Activated CD4-positive, alpha-beta T cell treated with anti-CD3 and anti-CD28 coated beads, Interleukin-2, amount 50 U/mL, for 48 hours (primary cell): ENCODE measurements at places on chromosomes 2 and 18.

- DNase-seq, result no peak
These were observed 40.4 kb downstream of the CYRIA start for GRCh38 chr2:16625201-16625729.

DNA sequence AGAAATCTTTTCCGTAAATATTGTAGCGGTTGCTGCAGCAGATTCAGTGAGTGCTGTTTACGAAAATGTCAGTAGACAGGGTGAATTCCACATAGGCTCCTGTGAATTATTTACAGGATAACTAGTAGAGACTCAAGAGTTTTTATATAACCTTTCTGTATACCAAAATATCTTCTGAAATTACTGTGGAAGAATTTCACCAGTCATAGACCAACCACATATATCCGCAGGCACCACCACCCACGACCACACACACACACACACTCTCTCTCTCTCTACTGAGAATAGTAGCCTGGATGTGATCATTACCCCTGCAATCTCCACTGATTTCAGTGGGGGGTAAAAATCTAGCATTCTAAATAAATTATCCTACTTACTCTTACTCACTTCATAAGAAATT lies 341.8 kb downstream of the RBM43 start:
- DNase-seq, result no peak

- DNase-seq, result no peak
These were observed 79.7 kb upstream of the ACAA2 start for GRCh38 chr18:49893036-49893435.

GRCh38 chr2:212832211-212833195 lies 293.9 kb upstream of the ERBB4 start:
- no peak for DNase-seq

GRCh38 chr2:150735894-150736498 lies 248.5 kb upstream of the RND3 start:
- DNase-seq, result no peak

- no peak for DNase-seq
These were observed 66.1 kb downstream of the NAB1 start for GRCh38 chr2:190714958-190715357.

DNA sequence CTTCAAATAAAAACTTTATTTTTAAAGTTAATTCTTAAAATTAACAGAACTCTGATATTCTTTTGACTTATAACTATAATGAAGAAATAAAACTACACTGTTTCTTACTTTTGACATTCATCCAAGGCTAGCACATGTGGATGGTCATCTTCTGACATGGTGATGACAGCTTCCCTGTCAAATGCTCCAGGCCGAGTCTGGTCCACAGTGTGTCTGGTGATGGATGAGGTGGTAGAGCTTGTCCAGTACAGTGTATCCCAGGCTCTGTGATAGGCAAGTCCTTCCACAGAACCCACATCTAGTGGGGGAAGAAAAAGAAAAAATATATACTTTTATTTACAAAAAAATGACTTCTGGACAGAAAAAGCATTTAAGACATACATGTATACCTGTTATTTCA lies 1529.5 kb downstream of the LRP1B start:
- no peak for DNase-seq

DNA sequence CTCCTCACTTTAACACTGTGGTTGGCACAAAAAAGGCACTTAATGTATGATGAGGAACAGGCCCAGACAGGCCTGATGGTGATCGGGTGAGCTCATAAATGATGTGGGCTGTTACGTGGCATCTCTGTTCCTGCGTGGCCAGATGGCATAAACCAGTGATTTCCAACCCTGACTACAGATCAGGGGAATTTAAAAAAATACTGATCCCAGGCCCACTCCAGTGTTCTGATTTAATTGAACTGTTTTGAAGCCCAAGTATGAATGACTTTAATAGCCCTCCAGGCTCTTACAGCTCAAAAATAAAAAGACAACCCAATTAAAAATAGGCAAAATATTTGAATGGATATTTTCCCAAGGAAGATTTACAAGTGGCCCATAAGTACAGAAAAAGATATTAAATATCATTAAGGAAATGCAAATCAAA lies 48.2 kb downstream of the LIPG start:
- no peak for DNase-seq

DNA sequence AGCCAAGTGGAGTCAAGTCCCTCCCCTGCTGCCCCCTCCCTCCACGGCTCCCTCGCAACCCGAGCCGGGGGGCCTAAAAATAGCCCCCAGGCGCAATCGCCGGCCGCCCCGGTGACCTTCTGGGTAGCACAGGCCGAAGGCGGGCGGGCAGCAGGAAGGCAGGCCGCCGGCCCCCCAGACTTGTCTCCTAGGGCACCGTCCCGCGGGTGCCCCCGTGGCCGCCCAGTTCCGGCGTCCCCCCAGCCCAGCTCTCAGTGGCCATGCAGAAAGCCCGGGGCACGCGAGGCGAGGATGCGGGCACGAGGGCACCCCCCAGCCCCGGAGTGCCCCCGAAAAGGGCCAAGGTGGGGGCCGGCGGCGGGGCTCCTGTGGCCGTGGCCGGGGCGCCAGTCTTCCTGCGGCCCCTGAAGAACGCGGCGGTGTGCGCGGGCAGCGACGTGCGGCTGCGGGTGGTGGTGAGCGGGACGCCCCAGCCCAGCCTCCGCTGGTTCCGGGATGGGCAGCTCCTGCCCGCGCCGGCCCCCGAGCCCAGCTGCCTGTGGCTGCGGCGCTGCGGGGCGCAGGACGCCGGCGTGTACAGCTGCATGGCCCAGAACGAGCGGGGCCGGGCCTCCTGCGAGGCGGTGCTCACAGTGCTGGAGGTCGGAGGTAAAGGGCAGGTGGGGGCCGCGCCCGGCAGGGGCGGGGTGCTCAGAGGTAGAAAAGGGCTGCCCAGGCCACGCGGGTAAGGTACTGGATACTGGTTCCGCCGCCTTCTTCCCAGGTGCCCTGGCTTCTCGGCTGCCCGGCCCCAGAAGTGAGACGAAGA lies at the start of gene SPEG:
Gene SPEG, plus strand, starts transcription at position 126 of the 808 bp plus-strand sequence. Its CDS starts 135 bp downstream, at position 261.
- DNase-seq, result no peak

DNA sequence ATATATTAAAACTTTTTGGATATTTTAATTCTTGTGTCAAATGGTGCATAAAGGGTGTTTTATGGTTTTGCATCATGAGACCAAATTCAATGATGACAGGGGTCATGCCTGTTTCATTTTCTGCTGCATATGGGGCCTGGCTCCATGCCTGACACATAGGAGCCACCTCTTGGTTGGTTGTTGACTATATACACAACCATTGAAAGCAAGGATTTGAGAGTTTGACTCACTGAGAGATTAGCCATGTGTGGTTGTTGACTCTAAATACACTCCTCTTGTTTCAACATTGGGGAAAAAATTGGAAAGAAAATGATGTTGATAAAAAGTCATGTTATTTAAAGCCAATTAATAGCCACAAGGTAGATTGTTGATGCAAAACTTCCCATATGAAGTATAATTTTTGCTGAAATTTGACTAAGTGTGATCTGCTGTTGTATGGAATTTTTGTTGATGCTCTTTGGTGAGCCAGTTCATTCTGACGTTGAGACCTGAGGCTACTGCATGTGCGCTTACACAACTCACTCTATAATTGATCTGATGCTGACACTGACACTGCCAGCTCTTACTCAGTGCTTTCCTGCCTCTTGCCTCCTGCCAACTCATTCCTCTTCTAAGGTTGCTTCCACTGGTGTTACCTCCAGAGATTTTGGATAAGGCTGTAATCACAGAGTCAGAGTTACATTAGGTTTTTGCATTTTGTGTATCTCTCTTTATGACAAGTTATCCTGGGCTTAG lies 446.2 kb upstream of the SLC14A2 start:
- DNase-seq, result no peak

- no peak for DNase-seq
These were observed 71.3 kb downstream of the CCDC93 start for GRCh38 chr2:117942551-117942950.

GRCh38 chr2:205739620-205740019 lies 57.3 kb downstream of the NRP2 start:
- no peak for DNase-seq

DNA sequence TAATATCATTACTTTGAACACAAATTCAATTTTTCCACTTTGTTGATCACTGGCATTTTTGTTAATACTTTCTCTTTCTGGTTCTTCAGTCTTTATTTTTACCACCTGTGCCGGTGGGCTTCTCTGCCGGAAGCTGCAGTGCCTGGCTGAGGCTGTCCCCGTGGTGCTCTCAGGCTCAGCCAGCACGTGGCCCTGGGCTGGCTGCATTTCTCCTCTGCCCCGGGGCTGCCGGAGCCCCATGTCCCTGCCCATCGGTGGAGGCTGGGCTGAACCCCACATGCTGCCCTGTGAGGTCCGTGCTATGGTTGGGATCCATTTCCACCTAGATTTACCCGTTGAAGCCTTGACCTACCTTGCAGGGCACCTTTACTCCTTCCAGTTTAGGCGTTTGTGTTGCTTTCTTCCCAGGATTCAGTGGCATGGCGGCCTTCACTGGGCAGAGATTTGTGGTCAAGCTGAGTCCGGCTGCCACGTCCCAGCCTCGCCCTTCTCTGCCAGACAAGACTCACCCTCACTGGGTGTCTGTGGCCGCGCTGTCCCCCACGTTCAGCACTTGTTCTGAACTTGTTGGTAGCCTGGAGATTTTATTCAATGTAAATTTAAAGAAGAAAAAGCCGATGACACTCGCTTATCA lies 12.8 kb upstream of the TMEM18 start:
- DNase-seq, result no peak

GRCh38 chr2:15560988-15561573 lies at the start of gene NBAS:
TSS of gene NBAS (minus strand) at chr2:15561334. CDS start at chr2:15561304, 30 bp downstream.
- peak; percentile 86 for DNase-seq

GRCh38 chr2:197011801-197012641 lies 85.5 kb upstream of the PGAP1 start:
- no peak for DNase-seq

GRCh38 chr2:186909095-186909494 lies 60.1 kb upstream of the ZSWIM2 start:
- DNase-seq, result no peak

GRCh38 chr2:201500534-201500933 lies 49.0 kb downstream of the STRADB start:
- no peak for DNase-seq

DNA sequence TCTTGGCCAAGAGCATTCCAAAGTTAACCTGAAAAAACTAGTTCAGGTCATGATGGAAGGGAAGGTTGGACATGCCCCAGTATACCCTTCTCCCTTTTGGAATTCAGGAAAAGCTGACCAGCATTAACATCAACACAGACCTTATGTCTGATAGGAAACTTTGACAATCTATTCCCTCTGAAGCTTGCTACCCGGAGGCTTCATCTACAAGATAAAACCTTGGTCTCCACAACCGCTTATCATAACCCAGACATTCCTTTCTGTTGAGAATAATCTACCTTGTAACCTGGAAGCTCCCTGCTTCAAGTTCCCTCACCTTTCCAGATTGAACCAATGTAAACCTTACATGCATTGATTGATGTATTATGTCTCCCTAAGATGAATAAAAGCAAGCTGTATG lies 24.7 kb upstream of the IL37 start:
- no peak for DNase-seq

DNA sequence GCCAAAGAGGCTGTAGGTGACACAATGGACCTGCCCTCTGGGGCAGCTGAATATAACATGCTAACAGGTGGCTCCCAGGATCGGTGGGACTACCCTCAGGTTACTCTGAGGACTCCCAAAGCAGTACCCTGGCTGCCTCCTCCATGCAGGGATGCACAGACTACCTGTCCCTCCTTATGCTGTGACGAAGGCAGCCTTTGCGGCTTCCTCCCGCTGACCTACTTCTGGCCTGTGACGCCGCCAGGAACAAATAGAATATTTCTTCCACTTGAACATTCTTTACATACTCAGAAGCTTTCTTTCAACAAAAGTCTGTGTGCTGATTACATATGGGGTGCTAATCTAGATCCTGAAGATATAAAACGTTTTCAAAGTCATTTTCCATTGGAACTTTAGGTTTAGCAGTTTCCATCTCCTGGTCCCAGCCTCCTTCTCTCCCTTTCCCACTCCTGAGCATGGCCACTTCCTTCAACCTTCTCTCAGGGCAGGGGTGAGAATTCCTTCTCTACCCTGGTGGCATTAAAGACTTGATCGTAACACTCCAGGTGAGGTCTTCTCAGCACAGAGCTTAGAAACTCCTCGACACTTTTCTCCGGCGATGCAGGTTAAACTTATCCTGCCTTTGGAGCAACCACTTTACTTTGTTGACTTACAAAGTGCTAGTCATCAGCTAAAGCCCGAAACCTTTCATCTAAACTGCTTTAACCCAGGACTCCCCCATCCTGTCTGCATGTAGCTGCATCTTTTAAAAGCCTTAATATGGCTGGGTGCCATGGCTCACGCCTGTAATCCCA lies 58.9 kb upstream of the STK17B start:
- peak; percentile 60 for DNase-seq

- no peak for DNase-seq
These were observed 70.5 kb upstream of the ZNF516 start for GRCh38 chr18:76565238-76566173.

DNA sequence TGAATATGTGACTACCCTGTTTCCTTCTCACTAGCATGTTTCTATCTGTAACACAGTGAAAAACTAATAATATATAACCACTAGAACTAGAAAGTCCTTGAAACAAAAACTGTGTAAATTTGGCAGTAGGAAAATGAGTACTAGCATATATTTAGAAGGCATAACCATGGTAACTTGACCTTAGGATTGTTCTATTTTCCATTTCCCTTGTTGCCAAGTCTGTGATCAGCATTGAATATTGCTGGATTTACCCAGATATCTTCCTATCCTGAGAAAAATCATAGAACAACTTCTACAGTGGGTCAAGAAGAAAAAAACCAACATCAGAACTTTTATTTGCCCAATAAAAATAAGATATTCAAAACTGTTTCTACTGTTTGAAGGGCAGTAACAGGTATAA lies 563.9 kb upstream of the NRXN1 start:
- no peak for DNase-seq

DNA sequence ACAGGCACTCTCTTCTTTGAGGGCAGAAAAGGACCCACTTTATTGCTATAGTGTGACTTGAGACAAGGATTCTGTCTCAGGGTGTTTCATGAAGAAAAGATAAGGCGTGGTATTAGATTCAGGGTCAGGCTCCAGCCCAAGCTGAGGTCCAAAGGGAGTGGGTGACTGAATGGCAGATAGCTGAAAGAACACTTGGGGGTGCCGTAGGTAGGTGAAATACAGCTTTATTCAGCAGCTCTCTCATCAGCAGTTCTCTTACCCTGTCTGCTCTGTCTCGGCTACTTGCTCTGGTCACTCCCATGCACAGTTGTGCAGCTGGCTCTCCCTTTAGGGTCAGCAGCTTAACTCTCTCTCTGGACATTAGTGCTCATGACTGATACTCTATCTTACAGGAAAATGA lies 379.9 kb downstream of the LPIN1 start:
- DNase-seq, result no peak

- DNase-seq, result no peak
These were observed 35.0 kb downstream of the MARS2 start for GRCh38 chr2:197740200-197740599.

DNA sequence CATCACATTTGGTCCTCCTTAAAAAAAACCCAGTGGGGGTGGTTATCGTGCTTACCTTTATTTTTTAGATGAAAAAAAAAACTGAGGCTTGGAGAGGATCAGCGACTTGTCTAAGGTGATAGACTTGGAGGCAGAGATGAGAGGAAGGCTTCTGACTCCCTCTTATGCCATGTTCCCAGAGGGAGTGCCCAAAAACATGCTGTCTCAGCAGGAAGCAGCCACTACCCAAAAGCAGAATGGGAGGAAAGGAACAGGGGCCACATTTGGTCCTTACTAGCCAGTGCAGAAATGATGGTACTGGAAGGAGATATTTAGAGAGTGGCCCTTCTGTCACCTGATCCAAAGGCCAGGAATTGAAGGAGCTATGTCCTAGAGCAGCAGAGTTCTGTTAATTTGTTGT lies 118.4 kb downstream of the B3GNT2 start:
- no peak for DNase-seq

- no peak for DNase-seq
These were observed 858 bp downstream of the TP53I3 start for GRCh38 chr2:24083567-24084385.

GRCh38 chr18:22641958-22642357 lies 224.2 kb upstream of the CTAGE1 start:
- no peak for DNase-seq
